ENCODE measurements at places on chromosomes 2 and 18. TPM values are rescaled to one million over a fixed set of nuclear protein-coding genes. Genes with fewer than 3 reads are reported as not detected.

Gene GPC1
- 102 TPM for total RNA-seq

Gene TMEM247
- total RNA-seq, result not detected

Gene HTR2B
- total RNA-seq, result 2.1 TPM

Gene COL5A2
- 1,671 TPM for total RNA-seq

Gene ITM2C
- total RNA-seq, result 65.6 TPM

Gene HOXD12
- total RNA-seq, result not detected

Gene BMP10
- total RNA-seq, result not detected

Gene KLHL30
- total RNA-seq, result under 0.01 TPM

Gene AFF3
- total RNA-seq, result 3.8 TPM

Gene MDH1B
- 0.59 TPM for total RNA-seq

Gene ADNP2
- total RNA-seq, result 19.0 TPM

Gene COMMD1
- 34.3 TPM for total RNA-seq

Gene LINC00305
- total RNA-seq, result not detected

Gene CNPPD1
- 20.5 TPM for total RNA-seq

Gene ABCG5
- not detected for total RNA-seq

Gene PRKAG3
- not detected for total RNA-seq

Gene REG1B
- total RNA-seq, result not detected

Gene ELOA2
- total RNA-seq, result not detected

Gene LIMS4
- 18.4 TPM for total RNA-seq

Gene RNU2-63P
- total RNA-seq, result 78.4 TPM

Gene KCMF1
- total RNA-seq, result 72.8 TPM
